Smooth muscle cell of the pulmonary artery (primary cell): ENCODE measurements at places on chromosomes 2 and 18. TPM values are rescaled to one million over a fixed set of nuclear protein-coding genes. Genes with fewer than 3 reads are reported as not detected.

The ATIC gene
- 42.4 and 57.2 TPM in 2 replicates for total RNA-seq

The PSTPIP2 gene
- 3.5 and 4.7 TPM in 2 replicates for total RNA-seq

The STEAP3 gene
- total RNA-seq: 18.4 and 19.9 TPM in 2 replicates

The PDE11A gene
- 0.20 and 0.50 TPM in 2 replicates for total RNA-seq

The KCNE4 gene
- total RNA-seq: 37.7 and 120 TPM in 2 replicates

The M1AP gene
- 0.23 and 0.26 TPM in 2 replicates for total RNA-seq

The RFX8 gene
- 2.5 and 6.4 TPM in 2 replicates for total RNA-seq

The GALR1 gene
- total RNA-seq: not detected in 2 replicates

The STARD6 gene
- not detected in 2 replicates for total RNA-seq

The REG3A gene
- total RNA-seq: not detected in 2 replicates

The TBR1 gene
- total RNA-seq: 0.03 TPM in 1 of 2 replicates, not detected in the other

The ALLC gene
- not detected in 2 replicates for total RNA-seq

The FAM98A gene
- total RNA-seq: 61.1 and 65.1 TPM in 2 replicates

The RAB17 gene
- 0.78 and 0.83 TPM in 2 replicates for total RNA-seq

The IFIH1 gene
- total RNA-seq: 5.6 and 7.3 TPM in 2 replicates

The CHRNG gene
- not detected in 2 replicates for total RNA-seq

The AQP12A gene
- not detected in 2 replicates for total RNA-seq

The CNGA3 gene
- total RNA-seq: not detected in 2 replicates

The RNF125 gene
- 0.13 and 0.69 TPM in 2 replicates for total RNA-seq

The CNDP1 gene
- not detected in 2 replicates for total RNA-seq

The NAT8 gene
- total RNA-seq: not detected in 2 replicates

The ASPRV1 gene
- 0.33 and 0.46 TPM in 2 replicates for total RNA-seq

The INHBB gene
- total RNA-seq: 0.03 and 0.52 TPM in 2 replicates

The GKN1 gene
- total RNA-seq: not detected in 2 replicates

The SERPINB3 gene
- total RNA-seq: 0.07 TPM in 1 of 2 replicates, not detected in the other

The ARHGAP25 gene
- 0.10 and 0.91 TPM in 2 replicates for total RNA-seq

The ANKRD30BL gene
- not detected in 2 replicates for total RNA-seq

The OSBPL6 gene
- total RNA-seq: 2.0 and 4.6 TPM in 2 replicates

The ADCYAP1 gene
- not detected in 2 replicates for total RNA-seq

The CFAP65 gene
- total RNA-seq: 0.03 TPM in 1 of 2 replicates, not detected in the other

The KCNIP3 gene
- total RNA-seq: 0.65 and 2.0 TPM in 2 replicates

The IL36RN gene
- not detected in 2 replicates for total RNA-seq

The RBM44 gene
- total RNA-seq: 0.33 and 0.36 TPM in 2 replicates

The TPO gene
- not detected in 2 replicates for total RNA-seq

The COPS8 gene
- 87.4 and 114 TPM in 2 replicates for total RNA-seq

The GPR148 gene
- 0.07 TPM in 1 of 2 replicates, not detected in the other for total RNA-seq

The NOL4 gene
- not detected in 2 replicates for total RNA-seq

The DSEL gene
- total RNA-seq: 53.5 and 78.1 TPM in 2 replicates

The TP53I3 gene
- 16.8 and 25.8 TPM in 2 replicates for total RNA-seq

The BOLL gene
- not detected in 2 replicates for total RNA-seq

The NCOA1 gene
- total RNA-seq: 12.7 and 15.5 TPM in 2 replicates

The SPC25 gene
- total RNA-seq: 0.17 and 1.1 TPM in 2 replicates

The NEB gene
- total RNA-seq: 0.33 TPM in 2 replicates

The RND3 gene
- total RNA-seq: 220 and 647 TPM in 2 replicates

The GBX2 gene
- total RNA-seq: 0.13 TPM in 2 replicates

The NRP2 gene
- total RNA-seq: 7.0 and 54.9 TPM in 2 replicates

The CYP1B1 gene
- 92.9 and 230 TPM in 2 replicates for total RNA-seq

The TUBA3E gene
- total RNA-seq: not detected in 2 replicates

The IFT172 gene
- 38.3 and 43.3 TPM in 2 replicates for total RNA-seq

The RSAD2 gene
- 0.20 and 0.33 TPM in 2 replicates for total RNA-seq
